ENCODE measurements at places on chromosomes 6 and 20.

DNA sequence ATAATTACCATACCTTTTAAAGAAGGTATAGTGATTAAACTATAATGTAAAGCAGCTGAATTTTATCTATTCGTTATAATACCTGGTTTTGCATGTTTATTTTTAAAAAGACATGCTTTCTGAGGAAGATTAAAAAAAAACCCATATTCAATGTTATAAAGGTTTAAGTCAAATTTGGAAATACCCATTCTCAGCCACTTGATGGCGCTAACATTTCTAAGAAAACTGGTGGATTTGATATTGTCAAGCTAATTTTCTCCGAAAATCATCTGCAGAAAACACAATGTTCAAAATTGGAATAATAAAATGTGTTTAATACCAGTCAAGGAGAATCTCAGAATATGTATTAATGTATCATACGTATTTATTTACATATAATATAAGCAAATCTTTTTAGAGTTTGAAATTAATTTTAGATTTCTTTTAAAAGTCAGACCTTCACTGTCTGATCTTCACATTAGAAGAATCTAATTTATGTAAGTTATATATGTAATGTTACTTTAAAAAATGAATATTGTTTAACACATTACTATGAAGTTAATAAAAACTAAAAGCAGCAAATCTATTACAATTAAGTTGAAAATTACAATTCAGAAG is 35.0 kb downstream of the SHPRH start:
- no peak for DNase-seq

- no peak for DNase-seq
These were observed 75.3 kb downstream of the SOBP start for GRCh38 chr6:107565165-107565723.

GRCh38 chr20:40738976-40739375 is 49.9 kb upstream of the MAFB start:
- DNase-seq: no peak

DNA sequence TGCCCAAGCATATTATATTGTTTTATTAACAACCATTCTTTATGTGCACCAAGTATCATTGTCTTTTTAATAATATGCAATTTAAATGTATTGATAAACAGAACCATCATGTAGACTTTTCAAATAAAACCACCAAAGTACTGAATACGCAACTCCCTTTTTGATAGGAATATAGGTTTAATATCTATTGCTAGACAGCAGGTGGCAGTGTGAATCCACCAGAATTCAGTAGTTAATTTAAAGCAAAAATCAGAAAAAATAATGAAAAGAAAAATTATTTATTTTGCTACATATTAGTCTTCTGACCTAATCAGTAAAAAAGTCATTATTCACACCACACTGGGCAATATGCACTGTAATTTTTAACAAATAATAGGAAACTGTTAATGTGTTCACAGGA is 143.7 kb downstream of the KLHL32 start:
- no peak for DNase-seq

DNA sequence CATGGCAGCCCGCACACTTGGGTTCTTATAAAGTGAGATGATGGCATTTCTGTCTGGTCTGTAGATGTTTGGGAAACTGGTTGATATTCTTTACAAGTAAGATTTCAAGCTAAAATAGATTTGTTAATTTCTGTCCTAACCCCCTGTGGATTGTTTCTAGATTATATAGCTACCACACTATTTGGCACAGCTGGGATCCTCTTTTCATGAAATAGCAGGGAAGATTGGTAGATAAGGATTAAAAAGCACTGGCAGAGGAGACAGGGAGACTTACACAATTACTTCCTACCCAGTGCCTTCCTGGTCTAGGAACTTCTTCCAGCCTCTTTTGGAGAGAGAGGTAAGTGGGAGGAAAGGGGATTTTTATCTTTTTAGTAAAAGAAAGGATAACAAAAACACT is 13.2 kb upstream of the ATXN1 start:
- DNase-seq: no peak

Measured in stimulated activated CD4-positive, alpha-beta T cell treated with anti-CD3 and anti-CD28 coated beads, Interleukin-2, amount 100 ng/mL, for 48 hours (primary cell).